Thoracic aorta (tissue), 2 donors: ENCODE measurements at places on chromosomes 16 and 17. TPM values are rescaled to one million over a fixed set of nuclear protein-coding genes. Genes with fewer than 3 reads are reported as not detected.

The GNG13 gene
- total RNA-seq: not detected

- no peak for DNase-seq
Observed at GRCh38 chr17:73369111-73369521, 57.3 kb upstream of the CDC42EP4 start.

- no peak for DNase-seq
Observed at GRCh38 chr17:74972973-74973328, 392 bp upstream of the HID1 start.

GRCh38 chr17:64245218-64246145, 17.6 kb downstream of the TEX2 start:
- DNase-seq: no peak

GRCh38 chr17:43006639-43007551, at the start of gene IFI35:
TSS of gene IFI35 (plus strand) at chr17:43006784. CDS start at chr17:43006948, 164 bp downstream.
- DNase-seq: no peak

- no peak for DNase-seq
Observed at GRCh38 chr17:81684442-81684911, 666 bp downstream of the HGS start.

- no peak for DNase-seq
Observed at GRCh38 chr16:27690608-27691007, 140.7 kb downstream of the KATNIP start.

DNA sequence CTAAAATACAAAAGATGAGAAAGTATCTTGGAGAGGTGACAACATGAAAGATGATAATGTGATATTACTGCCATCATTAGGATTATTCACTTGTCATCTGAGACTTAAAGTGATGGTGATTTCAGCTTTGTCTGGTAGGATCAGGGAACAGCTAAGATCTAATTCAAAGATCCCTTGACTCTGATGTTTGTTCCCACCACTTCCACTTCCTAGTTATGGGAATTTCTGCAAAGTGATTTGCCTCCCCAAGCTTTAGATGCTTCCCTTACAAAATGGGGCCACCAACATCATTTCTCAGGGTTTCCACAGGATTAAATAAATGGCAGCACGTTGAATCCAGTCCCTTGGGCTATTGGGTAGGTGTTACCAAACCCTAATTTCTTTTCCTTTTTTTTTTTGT, 550.8 kb upstream of the CDH5 start:
- DNase-seq: no peak
